Occipital lobe (tissue), 3 donors: ENCODE measurements at places on chromosomes 2 and 18. TPM values are rescaled to one million over a fixed set of nuclear protein-coding genes. Genes with fewer than 3 reads are reported as not detected.

FBXO41 gene
- 27.0 TPM for total RNA-seq

SPATA3 gene
- not detected for total RNA-seq

KRTCAP3 gene
- total RNA-seq = not detected

OR6B2 gene
- total RNA-seq = not detected

MROH2A gene
- not detected for total RNA-seq

KCNG2 gene
- total RNA-seq = 0.31 TPM

VSNL1 gene
- total RNA-seq = 23.1 TPM

ZAP70 gene
- total RNA-seq = 1.1 TPM

GCG gene
- total RNA-seq = not detected

LHCGR gene
- total RNA-seq = 0.16 TPM

DCDC2C gene
- total RNA-seq = 0.62 TPM

KIF1A gene
- total RNA-seq = 219 TPM

SKOR2 gene
- total RNA-seq = not detected

YIPF4 gene
- total RNA-seq = 46.8 TPM

TMEM163 gene
- total RNA-seq = 14.3 TPM

SP9 gene
- total RNA-seq = 7.0 TPM

XDH gene
- total RNA-seq = not detected

RAB31 gene
- total RNA-seq = 27.6 TPM

RAB27B gene
- 35.1 TPM for total RNA-seq
